Stimulated activated CD8-positive, alpha-beta memory T cell treated with anti-CD3 and anti-CD28 coated beads, Interleukin-15, amount 100 ng/mL, for 48 hours (primary cell): ENCODE measurements at places on chromosomes 2 and 18.

- no peak for DNase-seq
Observed at GRCh38 chr18:54880395-54881105, 52.3 kb downstream of the RAB27B start.

- DNase-seq: no peak
Observed at GRCh38 chr2:75007819-75008218, 49.4 kb downstream of the POLE4 start.

DNA sequence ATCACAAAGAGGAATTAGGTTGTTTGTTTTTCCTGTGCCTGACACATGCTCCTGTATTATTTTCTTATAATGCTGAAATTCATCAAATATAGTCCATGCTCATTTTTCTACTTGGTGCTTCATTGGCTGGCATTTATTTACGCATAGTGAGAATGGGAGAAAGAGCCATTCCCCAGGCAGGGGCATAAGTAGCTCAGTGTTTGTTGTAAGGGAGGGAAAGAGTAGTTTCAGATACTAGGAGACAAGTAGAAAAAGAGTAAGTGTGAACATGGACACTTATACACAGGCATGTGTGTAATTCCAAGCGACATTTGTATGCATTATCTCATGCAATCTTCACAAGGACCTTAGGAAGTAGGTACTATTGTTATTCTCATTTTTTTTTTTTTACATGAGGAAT is 111.9 kb upstream of the UGP2 start:
- DNase-seq: no peak

DNA sequence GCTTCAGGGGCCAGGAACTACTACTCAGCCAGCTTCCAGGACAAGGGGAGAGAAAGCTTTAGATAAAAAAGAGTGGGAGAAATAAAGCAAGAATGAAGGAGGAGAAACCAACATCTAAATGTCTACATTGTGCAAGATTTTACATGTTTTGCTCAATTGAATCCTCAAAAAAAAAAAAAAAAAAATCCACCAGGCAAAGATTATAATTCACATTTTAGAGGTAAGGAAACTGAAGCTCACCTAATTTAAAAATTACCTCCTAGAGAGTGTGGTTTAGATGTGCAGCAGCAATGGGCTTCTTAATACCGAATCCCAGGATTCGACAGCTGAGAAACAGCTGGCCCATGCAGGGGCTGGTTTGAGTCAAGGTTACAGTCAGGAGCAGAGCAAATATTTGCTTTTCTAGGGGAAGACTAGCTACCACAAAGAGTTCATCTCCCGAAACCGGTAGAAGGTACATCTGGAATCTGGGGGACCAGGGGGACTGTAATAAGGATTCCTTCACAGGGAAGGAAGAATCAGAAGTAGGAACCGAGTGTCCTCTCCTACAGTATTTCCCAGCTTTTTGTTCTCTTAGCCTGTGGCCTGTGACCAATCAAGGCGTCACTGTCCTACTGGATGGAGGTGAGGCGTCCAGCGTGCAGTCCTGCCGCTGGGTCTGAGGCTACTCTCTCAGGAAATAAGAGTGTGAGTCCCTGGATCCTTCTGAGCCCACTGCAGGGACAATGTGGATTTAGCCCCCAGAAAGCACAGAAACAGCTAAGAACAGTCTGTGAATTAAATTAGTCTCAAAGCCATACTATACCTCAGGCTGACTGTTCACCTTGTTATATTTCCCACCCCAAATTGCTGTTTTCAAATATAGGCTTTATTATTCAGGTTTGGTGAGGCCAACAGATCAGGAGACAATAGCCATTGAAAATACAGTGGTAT is 42.3 kb downstream of the IL1R2 start:
- no peak for DNase-seq

DNA sequence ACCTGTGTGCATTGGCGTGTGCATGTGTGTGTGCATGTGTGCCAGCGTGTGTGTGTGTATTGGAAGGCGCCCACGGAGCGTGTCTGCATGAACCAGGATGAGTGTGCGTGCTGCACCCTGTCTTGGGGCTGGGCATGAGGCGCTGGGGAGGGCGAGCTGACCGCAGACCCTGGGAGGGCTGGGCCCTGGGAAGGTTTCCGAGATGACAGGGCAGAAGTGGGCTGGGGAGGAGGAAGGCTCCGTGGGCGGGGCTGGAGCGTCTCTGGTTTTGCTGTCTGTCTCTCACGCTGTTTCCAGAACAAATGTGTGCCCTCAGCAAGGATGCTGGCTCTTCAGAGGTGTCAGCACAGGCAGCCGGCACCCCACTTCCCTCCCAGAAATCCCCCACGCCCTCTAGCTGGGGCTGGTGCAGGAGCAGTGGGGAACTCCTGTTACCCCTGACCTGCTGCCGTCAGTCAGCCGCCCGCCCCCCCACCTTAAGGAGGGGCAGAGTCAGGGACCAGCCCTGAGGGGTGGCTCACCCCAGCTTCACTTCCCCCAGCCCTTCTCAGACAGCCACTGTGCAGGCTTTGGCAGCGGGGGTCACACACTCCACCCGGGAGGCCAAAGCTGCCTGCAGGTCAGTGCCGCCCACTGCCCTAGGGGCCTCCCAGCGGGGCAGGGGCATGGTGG is at the start of gene GPR35:
TSS of gene GPR35 (plus strand) at position 531 of the 672 bp plus-strand sequence. CDS start 4,473 bp downstream, outside the sequence.
- DNase-seq: peak; percentile 85

- no peak for DNase-seq
Observed at GRCh38 chr2:205765151-205765550, 82.8 kb downstream of the NRP2 start.

- DNase-seq: no peak
Observed at GRCh38 chr2:241560883-241561474, 2.4 kb downstream of the BOK start.
